ENCODE measurements at places on chromosomes 6 and 20.
A peak's percentile ranks its signal among the peaks of the same experiment; 100 is the strongest.

- no peak for DNase-seq
Measured at GRCh38 chr6:84508334-84508733, 256.1 kb downstream of the TBX18 start.

DNA sequence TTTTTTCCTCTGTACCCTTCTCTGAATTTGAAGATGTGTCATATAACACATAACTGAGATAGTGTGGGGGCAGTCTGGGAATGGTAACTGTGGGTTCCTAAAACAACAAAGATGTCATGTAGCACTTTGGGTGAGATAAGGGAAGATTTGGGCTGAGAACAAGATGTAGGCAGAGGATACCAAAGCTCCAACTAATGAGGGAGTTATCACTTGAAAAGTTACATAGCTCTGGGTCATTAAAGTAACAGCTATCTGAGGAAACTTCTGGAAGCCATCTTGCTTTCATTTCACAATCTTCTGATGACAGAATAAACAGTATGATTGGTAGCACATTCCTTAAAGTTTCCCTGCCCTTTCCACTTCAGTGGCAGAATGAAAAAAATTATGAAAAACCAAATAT lies 255.4 kb downstream of the TBX18 start:
- no peak for DNase-seq

- DNase-seq, result no peak
Measured at GRCh38 chr20:46626758-46627157, 24.5 kb downstream of the SLC13A3 start.

GRCh38 chr6:96257751-96258150 lies 242.0 kb downstream of the FUT9 start:
- no peak for DNase-seq

DNA sequence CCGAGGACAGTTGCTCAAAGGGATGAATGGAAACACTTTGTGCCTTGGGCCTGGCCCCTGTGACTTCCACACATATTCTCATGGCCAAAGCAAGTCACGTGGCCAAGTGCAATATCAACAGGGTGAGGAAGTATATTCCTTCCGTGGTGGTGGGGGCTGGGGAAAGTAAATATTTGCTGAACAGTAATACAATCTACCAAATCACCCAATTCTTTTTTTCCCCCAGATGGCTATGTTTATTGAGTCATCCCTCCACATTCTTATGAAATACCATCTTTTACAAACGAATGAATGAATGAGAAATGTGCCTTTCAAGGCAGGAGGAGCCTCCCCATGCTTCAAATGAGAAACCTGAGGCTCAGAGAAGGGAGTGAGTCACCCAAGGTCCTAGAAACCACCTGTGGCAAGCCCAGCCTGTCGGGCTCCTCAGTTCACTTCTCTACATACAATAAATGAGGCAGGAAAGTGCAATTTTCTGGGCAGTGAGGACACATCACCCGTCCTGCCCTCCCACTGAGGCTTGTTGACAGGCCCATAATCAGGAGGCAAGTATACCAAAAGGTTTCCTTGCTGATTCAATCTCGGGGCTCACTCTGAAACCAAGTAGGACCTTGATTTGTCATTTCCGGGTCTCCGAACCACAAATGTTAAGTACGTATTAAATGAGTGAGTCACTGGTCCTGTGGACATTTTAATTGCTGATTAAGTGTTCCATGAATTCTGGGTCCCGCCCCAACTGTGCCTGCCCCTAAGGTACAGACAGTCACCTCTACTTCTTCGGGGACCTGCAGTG lies 25.3 kb upstream of the TOP1 start:
- DNase-seq, result peak; percentile 63

GRCh38 chr6:54098450-54099044 lies 12.7 kb upstream of the MLIP start:
- no peak for DNase-seq

DNA sequence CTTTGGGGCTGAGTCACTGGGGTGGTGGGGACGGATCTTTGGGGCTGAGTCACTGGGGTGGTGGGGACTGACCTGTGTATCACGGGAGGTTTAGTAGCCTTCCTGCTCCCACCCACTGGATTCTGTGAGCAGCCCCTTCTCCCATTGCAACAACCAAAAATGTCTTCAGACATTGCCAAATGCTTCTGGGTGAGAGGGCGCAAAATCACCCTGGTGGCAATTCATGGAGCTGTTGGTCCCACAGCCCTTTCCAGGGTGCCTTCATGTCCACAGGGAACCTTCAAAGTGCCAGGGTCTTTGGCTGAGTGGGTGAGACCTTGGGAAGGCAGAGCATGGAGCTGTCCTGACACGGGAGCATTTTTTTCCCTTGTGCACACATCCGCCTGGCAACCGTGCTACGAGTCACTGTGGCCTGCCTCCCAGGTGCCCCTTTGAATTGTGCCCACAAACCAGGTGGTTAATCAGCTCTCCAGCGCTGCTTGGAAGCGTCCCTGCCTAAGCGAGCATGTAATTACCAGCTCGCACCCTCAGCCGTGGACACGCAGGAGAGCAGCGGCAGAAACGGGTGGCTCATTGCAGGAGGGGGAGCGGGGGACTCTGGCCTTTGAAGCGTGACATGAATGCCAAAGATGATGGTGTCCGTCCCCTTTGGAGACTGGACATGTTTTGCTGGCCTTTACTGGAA lies 27.4 kb upstream of the APCDD1L start:
- no peak for DNase-seq

- DNase-seq, result no peak
Measured at GRCh38 chr6:80674669-80675068, 568.2 kb downstream of the BCKDHB start.

GRCh38 chr20:44802702-44803101 lies 7.6 kb downstream of the RIMS4 start:
- no peak for DNase-seq

GRCh38 chr20:58669287-58670006 lies 18.4 kb downstream of the STX16 start:
- DNase-seq, result no peak

- DNase-seq, result no peak
Measured at GRCh38 chr6:112214739-112215269, 39.6 kb downstream of the LAMA4 start.

DNA sequence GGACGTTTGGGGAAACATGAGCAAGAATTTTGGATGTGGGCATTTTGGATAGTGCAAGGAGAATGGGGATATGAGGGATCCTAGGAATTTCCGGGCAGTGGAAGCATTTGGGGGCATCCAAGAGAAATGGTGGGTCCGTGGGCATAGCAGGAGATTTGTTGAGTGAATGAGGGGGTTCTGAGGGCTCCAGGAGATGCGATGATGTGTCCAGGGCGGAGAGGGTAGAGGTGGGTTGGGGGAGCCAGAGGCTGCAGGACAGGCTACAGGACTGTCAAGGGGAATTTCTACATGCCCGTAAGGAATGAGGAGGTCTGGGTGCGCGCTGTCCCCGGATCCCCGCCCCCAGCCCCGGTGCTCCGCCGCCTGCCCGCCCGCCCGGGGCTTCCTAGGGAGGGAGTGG lies 364 bp downstream of the FRS3 start:
- DNase-seq, result no peak

DNA sequence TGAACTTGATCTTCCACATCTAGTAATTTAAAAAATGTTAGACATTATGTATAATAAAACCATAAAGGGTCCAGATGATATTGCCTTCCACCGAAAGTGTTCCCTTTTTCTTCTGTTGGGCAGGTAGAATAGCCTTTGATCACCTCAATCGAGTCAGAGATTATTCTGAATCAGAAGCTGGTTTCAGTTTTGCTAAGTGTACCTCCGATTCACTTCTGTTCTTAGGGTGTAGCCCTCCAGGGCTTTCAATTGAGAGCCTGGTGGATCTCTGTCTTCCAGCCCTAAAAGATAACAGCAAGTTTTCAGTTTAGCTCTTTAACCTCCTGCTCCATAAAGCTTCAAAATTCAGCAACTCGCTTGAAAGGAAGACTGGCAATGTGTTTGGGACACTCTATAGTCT lies 21.1 kb upstream of the AIG1 start:
- DNase-seq, result no peak

- no peak for DNase-seq
Measured at GRCh38 chr6:111982681-111983080, 71.2 kb upstream of the CCN6 start.

DNA sequence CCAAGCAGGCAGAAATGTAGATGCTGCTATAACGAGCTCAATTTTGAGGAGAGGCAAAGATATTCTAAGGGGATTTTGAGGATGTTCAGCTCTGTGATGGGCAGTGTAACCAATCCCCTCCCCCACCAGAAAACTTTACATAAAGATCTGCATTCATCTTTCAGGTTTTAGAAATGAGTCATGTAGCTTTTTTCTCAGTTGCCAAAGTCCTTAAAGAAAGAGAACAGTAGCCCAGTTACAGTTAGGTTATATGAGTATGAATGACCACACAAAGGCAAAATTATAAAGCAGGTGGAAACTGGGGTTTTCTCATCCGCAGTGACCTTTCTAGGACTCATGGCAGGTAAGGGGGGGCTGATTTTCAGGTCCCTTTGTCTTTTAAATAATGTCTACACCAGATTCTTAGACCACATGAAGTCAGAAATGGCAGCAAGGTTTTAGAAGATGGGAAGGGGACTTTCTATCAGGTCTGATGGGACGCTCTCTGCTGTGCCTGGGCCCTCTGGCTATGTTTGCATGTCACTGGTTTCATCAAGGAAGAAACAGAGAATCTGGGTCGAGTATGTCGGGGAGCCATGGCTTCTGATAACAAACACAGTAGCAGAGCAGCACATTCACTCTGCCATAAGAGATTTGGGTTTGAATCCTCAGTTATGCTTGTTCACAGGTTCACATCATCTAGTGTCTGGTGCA lies 94.7 kb downstream of the CLIC5 start:
- no peak for DNase-seq

GRCh38 chr6:167788563-167788903 lies 38.2 kb upstream of the AFDN start:
- no peak for DNase-seq

DNA sequence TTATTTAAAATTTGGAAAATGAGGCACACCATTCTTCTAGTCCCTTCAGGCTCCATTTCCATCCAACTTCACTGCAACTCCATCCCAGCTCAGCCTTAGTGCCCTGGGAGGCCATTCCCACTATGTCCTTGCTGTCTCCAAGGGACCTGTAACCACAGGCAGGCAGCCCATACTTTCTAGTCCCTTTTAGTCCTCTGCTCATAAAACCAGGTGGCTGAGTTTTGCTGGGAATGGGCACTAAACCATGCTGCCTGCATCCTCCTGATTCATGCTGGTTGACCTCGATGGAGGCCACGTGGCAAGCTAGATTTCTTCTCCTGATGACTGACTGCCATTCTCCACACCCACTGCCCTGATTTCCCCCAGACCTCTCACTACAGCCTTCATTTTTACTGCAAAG lies 27.5 kb upstream of the MYMX start:
- no peak for DNase-seq

- no peak for DNase-seq
Measured at GRCh38 chr20:59625214-59625922, 21.0 kb downstream of the PHACTR3 start.

DNA sequence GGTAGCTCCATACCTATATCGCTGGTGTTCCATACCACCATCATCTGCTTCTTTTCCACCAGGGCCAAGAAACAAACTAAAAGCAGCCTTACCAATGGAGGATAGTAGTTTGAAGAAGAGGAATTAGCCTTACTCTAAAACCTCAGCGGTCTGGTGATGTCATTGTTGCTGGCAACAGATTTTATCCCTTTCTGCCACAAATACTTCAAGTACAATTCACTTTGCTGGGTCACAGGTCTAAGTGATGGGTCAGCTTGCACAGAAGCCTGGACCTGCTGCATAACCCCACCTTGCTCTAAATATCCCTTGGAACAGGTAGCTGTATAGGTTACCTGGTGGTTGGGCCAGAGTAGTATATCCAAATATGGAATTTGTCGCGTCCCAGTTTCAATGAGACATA lies 53.2 kb upstream of the THEMIS start:
- DNase-seq, result no peak

DNA sequence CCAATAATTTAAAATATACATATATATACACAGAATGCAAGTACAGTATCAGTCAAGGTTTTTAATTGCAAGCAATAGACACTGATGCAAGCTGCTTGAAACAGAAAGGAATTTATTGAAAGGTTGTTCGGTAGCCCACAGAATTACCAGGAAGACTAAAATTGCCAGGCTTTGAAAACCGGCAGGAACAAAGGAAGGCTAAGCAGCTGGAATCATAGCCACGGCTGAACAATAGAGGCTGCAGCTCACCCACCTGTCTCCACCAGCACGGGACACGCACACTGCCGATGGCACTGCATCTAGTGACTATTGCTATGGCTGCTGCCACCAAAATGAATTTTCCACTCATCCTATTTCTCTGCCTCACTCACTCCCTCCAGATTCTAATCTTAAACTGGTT lies 22.0 kb upstream of the L3MBTL3 start:
- DNase-seq, result no peak

GRCh38 chr20:7716286-7716972 lies 223.8 kb downstream of the HAO1 start:
- DNase-seq, result no peak

DNA sequence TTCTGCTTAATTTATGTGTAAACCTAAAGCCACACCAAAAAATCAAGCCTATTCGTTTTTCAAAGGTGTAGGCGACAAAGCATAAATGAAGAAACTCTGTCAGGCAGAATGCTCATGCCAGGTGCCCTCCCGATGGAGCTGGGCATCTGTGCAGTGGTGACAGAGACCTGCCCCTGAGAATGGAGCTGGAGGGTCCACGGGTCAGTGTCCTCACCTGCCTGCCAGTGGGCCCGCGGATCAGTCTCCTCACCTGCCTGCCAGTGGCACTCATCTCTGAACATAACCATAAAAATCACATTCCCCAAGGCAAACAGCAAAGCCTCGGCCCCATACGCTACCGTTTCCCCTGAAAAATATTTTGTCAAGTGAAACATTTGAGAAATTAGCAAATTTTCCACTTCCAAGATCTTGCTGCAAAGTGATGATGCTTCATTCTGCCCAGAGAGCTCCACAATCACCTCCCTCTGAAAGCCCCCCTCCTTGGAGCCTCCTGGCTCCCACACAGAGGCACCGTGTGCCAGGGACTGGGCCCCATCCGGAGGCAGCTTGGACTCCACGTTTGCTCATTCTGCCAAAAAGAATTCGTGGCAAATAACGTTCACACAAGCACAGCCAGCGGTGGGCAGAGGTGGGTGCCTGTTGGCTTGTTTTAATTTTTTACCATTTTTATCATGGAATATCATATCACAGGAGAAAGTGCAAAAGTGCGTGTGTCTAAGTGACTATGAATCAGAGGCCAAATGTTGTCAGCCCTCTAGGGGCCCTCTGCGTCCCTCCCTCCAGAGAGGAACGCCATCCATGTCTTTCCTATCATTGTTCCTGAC lies 88.8 kb downstream of the YTHDF1 start:
- no peak for DNase-seq

GRCh38 chr6:98230250-98230649 lies 604.1 kb upstream of the POU3F2 start:
- no peak for DNase-seq

DNA sequence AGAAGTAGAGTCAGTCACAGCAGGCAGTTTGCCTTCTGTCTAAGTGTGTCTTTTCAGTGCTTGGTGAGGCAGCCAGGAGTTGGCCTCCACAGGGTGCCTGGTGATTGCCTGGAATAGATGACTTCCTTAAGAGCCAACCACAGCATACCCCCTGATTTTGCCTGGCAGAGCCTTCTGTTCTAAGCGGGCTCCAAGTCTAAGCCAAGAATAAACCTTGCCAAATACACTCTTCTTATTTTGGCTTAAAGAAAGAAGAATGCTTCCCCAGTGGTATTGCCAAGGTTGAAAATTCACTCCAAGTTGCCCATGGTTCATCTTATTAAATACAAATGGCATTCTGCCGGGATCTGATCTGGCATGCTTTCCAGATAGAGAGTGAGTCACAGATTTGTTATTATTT lies 1424.8 kb upstream of the EYS start:
- DNase-seq, result no peak

Measured in effector memory CD4-positive, alpha-beta T cell (primary cell).